ENCODE measurements at places on chromosomes 11 and 22.

DNA sequence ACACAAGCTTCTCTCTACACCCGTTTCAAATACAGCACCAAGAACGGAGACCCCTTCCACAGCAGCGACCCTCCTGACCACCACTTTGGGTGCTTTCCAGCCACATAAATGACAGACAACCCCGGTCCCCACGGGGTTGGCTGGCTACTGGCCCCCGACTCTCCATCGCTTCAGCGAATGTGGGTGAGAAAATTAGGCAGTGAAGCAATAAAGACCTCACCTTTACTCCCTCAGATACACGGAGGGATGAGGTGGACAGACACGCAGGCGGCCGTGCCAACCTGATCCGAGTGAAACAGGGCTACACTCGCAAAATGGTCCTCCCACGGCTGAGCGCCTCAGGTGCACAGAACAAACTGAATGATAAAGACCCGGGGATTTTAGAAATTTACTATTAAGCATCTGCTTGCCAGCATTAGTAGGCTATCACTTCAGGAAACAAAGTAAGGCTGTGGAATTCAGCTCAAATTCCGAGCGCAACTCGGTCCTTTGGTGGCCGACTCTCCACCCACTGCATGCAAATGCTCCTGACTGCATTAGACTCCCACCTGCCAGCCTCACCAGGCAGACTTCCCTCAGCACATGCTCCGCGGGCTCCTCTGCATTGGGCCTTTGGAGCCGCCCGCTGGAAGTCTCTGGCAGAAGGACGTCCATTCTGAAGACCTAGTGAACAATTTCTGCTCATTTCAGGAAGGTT is 12.8 kb upstream of the EFCAB6 start:
- no peak for DNase-seq

- no peak for DNase-seq
Measured at GRCh38 chr11:65184146-65184545, 2.4 kb downstream of the CAPN1 start.

DNA sequence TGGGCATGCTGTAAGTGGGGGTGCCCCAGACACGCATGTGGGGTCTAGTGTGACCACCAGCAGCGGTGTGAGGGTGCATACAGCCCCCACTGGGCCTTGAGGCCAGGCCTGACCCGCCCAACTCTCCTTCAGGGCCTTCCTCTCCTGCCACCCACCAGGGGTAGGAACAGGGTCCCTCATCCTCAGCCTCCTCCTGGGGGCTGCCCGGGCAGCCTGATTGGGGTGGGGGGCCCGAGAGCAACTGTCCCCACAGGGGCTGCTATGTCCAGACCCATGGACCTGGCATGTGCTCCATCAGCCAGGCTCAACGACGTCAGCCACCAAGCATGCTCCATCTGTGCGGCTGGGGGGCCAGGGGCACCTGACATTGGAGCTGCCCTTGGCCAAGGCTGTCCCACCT is 27.2 kb downstream of the RTN4R start:
- no peak for DNase-seq

- no peak for DNase-seq
Measured at GRCh38 chr22:37880668-37881440, 25.2 kb upstream of the MICALL1 start.

GRCh38 chr11:33257160-33257896 is at the start of gene HIPK3:
TSS of gene HIPK3 (plus strand) at chr11:33257381.
- peak; percentile 81 for DNase-seq

DNA sequence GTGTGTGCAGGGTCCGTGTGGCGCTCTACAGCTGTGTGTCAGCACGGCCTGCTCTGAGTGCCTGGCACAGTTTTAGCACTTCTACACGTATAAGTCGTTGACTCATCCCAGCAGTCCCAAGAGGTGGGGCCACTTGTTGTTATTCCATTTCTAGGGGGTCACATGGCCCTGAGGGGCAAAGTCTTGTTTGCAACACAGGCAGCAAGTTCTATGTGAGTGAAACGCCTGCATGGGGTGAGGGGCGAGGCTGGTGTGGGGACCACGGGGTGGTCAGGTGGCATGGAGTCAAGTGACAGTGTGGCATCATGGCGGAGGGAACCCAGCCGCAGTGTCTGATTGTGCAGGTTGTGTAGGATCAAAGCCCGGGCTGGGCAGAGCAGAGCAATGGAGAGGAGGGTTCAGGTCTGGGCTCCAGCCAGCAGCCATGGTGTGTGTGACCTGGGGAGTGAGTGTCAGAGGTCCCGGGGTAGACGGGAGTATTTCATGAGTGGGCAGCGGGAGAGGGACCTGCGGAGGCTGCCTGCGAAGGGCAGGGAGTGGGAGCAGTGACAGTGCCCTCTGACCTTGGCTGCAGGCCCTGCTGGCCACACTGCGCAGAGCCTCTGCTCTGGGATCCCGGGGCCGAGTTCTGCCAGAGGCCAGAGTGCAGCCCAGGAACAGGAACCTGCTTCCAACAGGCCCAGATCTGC is 27.9 kb downstream of the SHANK3 start:
- DNase-seq, result no peak

GRCh38 chr11:64529559-64530520 is 61.2 kb upstream of the SLC22A12 start:
- DNase-seq, result no peak

Data from CD4-positive, alpha-beta T cell treated with Interleukin-12 subunit alpha and Interleukin-12 subunit beta, for 1 hour (primary cell).